ENCODE measurements at places on chromosomes 7 and 10. TPM values are rescaled to one million over a fixed set of nuclear protein-coding genes. Genes with fewer than 3 reads are reported as not detected.

Gene DHTKD1
- 30.9 TPM for total RNA-seq

Gene ECHDC3
- 0.98 TPM for total RNA-seq

Gene CYP3A5
- total RNA-seq: 1.1 TPM

Gene H2BK1
- not detected for total RNA-seq

Gene CCDC126
- total RNA-seq: 3.9 TPM

All from fibroblast of the aortic adventitia (primary cell).